CD8-positive, alpha-beta memory T cell (primary cell): ENCODE measurements at places on chromosomes 12 and 14. TPM values are rescaled to one million over a fixed set of nuclear protein-coding genes. Genes with fewer than 3 reads are reported as not detected.

DNA sequence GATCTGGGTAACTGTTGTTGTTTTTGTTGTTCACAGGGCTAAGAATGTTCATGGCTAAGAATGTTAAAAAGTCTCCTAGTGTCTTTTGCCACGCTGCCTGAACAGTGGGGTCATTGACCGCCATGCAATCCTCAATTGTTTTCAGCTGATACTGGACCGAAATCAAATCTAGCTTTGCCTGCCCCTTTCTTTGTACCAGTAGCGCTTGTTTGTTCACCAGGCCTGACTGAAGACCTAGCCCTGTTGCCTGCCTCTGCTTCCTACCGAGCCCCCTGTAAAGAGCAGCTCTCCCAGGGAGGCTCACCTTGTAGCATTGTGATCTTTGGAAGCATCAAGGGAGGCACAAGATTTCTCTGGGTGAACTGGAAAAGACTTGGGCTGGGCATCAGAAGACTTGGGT is 6.7 kb downstream of the PSEN1 start:
- no peak for DNase-seq
- no peak overlapping the region for H3K27ac ChIP-seq
- H3K4me1 ChIP-seq = peaks cover 6% of the 10 kb centered on the region
- no peak overlapping the region for H3K4me3 ChIP-seq
- peaks cover 4% of the 10 kb centered on the region for H3K36me3 ChIP-seq

GRCh38 chr14:35331605-35332516 is 39.7 kb downstream of the PSMA6 start:
- H3K27ac ChIP-seq = no peak overlapping the region
- H3K4me1 ChIP-seq = peaks cover 22% of the 10 kb centered on the region
- H3K4me3 ChIP-seq = no peak overlapping the region
- H3K36me3 ChIP-seq = no peaks in the 10 kb centered on the region
- no peak for DNase-seq

- no peaks in the 10 kb centered on the region for H3K4me1 ChIP-seq
- no peak overlapping the region for H3K4me3 ChIP-seq
- no peaks in the 10 kb centered on the region for H3K27me3 ChIP-seq
Measured at GRCh38 chr12:98578392-98578791, 15.1 kb upstream of the SLC25A3 start.

DNA sequence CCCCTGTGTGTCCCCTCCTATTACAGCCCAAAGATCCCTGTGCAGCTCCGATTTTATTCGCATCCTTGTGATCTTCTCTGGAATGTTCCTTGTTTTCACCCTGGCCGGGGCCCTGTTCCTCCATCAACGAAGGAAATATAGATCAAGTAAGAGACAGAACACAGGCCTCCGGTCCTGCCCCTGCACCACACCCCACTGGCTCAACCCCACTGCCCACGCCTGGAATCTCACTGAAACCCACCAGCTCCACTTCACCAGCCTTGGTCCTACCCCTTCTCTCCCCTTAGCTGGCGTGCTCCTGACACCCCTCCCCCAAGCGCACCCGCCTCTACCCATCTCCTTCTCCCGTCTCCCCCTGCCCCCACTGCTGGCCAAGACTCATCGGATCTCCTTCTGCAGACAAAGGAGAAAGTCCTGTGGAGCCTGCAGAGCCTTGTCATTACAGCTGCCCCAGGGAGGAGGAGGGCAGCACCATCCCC is 934 bp upstream of the TAPBPL start:
- no peak for DNase-seq
- peak overlapping the region; percentile 93 for H3K27ac ChIP-seq
- no peaks in the 10 kb centered on the region for H3K27me3 ChIP-seq
- peaks cover 59% of the 10 kb centered on the region for H3K4me1 ChIP-seq
- H3K4me3 ChIP-seq = peak overlapping the region; percentile 96

DNA sequence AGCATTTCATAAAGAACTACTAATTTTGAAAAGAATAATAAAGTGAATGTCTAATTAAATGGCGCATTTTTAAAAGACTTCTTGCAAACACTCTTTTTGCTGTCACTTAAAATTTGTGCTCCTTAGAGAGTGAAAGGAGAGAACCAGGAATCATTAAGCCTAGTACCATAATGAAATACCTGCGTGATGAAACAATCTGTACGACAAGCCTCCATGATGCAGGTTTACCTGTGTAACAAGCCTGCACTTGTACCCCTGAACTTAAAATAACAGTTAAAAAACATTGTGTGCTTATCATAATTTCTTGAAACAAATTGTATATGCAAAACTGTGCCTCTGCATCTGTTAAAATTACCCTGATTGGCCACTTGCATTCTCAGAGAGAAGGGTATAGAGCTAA is 108.1 kb downstream of the MGAT4C start:
- H3K27me3 ChIP-seq = no peaks in the 10 kb centered on the region
- no peak overlapping the region for H3K27ac ChIP-seq
- no peak overlapping the region for H3K4me3 ChIP-seq
- no peak for DNase-seq
- H3K4me1 ChIP-seq = no peaks in the 10 kb centered on the region

DNA sequence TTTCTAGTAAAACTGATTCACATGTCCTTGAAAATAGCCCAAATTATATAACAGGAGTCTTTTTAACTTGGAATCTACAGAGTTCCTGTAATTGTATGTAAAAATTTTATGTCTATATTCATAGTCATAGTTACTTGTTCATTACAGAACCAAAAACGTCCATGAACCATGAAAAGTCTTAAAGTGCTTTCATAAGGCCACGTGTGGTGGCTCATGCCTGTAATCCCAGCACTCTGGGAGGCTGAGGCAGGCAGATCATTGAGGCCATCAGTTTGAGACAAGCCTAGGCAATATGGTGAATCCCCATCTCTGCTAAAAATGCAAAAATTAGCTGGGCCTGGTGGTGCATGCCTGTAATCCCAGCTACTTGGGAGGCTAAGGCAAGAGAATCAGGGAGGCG is 48.4 kb downstream of the GALNT4 start:
- H3K27ac ChIP-seq = no peak overlapping the region
- H3K36me3 ChIP-seq = no peaks in the 10 kb centered on the region
- H3K4me1 ChIP-seq = peaks cover 7% of the 10 kb centered on the region
- H3K4me3 ChIP-seq = no peak overlapping the region
- DNase-seq = no peak
- no peaks in the 10 kb centered on the region for H3K27me3 ChIP-seq

DNA sequence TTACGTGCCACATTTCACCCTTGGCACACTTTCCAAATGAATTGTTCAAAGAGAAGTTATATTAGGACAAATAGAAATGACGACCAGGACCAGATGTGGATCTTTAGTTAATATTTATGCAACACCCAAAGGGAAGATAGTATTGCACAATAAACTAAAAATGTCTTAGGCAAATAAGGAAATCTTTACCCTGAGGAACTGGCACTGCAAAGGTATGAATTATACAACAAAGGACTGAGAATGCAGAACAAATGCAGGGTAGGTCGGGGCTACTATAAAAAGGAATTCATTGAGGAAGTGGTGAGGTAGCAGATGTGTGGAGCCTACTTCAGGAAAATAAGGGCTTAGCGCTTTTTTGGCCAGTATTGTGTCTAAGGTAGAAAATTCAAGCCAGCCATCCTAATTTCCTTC is 3.9 kb upstream of the TMTC2 start:
- no peaks in the 10 kb centered on the region for H3K36me3 ChIP-seq
- DNase-seq = no peak
- H3K27ac ChIP-seq = no peak overlapping the region
- H3K4me3 ChIP-seq = no peak overlapping the region

GRCh38 chr12:80168936-80169335 is 69.6 kb downstream of the OTOGL start:
- H3K27me3 ChIP-seq = no peaks in the 10 kb centered on the region
- H3K36me3 ChIP-seq = no peaks in the 10 kb centered on the region
- no peak for DNase-seq
- no peak overlapping the region for H3K27ac ChIP-seq

GRCh38 chr12:77774761-77775160 is 55.9 kb upstream of the NAV3 start:
- H3K4me1 ChIP-seq = no peaks in the 10 kb centered on the region
- H3K4me3 ChIP-seq = no peak overlapping the region
- no peaks in the 10 kb centered on the region for H3K36me3 ChIP-seq
- H3K27ac ChIP-seq = no peak overlapping the region
- DNase-seq = no peak

GRCh38 chr14:23925523-23926075 is 28.0 kb upstream of the DHRS4 start:
- no peaks in the 10 kb centered on the region for H3K36me3 ChIP-seq
- no peak overlapping the region for H3K27ac ChIP-seq
- no peaks in the 10 kb centered on the region for H3K4me1 ChIP-seq
- no peak for DNase-seq
- H3K27me3 ChIP-seq = no peaks in the 10 kb centered on the region
- H3K4me3 ChIP-seq = no peak overlapping the region

- no peaks in the 10 kb centered on the region for H3K27me3 ChIP-seq
- no peak overlapping the region for H3K27ac ChIP-seq
- H3K4me1 ChIP-seq = no peaks in the 10 kb centered on the region
- H3K4me3 ChIP-seq = no peak overlapping the region
Measured at GRCh38 chr14:84298663-84299195, 1231.2 kb upstream of the FLRT2 start.

- H3K36me3 ChIP-seq = no peaks in the 10 kb centered on the region
- H3K4me1 ChIP-seq = no peaks in the 10 kb centered on the region
- DNase-seq = no peak
- H3K27me3 ChIP-seq = no peaks in the 10 kb centered on the region
Measured at GRCh38 chr12:28479683-28480082, 289.4 kb downstream of the CCDC91 start.

- no peaks in the 10 kb centered on the region for H3K36me3 ChIP-seq
- no peak for DNase-seq
- no peak overlapping the region for H3K4me3 ChIP-seq
- H3K27ac ChIP-seq = peak overlapping the region; percentile 41
Measured at GRCh38 chr12:50925920-50926319, 26.4 kb upstream of the HIGD1C start.

DNA sequence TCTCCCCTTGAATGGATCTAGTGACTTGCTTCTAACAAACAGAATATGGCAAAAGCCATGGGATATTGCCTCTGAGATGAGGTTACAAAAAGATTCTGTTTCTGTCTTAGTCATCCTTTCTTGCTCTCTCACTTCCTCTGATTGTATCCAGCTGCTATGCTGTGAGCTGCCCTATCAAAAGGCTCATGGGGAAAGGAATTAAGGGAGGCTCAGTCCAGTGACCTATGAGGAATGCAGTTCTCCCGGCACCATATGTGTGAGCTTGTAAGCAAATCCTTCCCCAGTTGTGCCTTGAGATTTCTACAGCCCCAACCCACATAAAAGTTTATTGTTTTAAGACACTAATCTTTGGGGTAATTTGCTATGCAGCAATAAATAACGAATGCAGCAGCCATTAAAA is 183.1 kb downstream of the KLHL28 start:
- no peaks in the 10 kb centered on the region for H3K36me3 ChIP-seq
- no peak for DNase-seq
- H3K27ac ChIP-seq = no peak overlapping the region
- no peaks in the 10 kb centered on the region for H3K4me1 ChIP-seq
- H3K27me3 ChIP-seq = no peaks in the 10 kb centered on the region

DNA sequence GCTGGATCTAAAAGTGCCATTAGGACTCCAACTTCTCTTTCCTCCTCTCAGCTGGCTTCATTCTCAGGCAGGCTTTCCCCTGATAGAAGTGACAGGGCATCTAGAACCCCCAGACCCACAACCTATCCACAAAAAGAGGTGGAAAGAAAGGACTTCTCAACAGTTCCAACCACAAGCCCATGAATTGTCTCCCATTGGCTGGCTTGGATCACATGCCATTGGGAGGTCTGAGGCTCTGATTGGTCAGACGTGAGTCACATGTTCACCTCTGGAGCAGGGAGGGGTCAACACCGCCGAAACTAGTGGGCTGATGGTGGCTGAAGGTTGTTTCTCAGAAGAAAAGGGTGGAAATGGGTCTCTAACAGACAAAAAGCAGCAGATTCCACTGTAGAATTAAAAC is 47.2 kb downstream of the DRAM1 start:
- no peak for DNase-seq
- no peak overlapping the region for H3K4me3 ChIP-seq
- no peak overlapping the region for H3K27ac ChIP-seq
- H3K4me1 ChIP-seq = no peaks in the 10 kb centered on the region

DNA sequence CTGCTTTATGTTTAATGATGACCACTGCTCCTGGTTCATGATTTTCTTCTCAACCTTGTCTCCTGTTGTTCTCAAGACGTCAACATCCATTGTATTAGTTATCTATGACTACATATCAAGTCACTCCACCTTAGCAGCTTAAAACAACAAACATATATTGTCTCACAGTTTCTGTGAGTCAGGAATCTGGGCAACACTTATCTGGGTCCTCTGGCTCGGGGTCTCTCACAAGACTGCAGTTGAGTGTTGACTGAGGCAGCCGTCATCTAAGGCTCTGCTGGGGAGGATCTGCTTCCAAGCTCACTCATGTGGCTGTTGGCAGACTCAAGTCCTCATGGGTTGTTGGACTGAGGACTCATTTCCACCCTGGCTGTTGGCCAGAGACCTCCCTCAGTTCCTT is 27.3 kb upstream of the FRS2 start:
- DNase-seq = no peak
- H3K27ac ChIP-seq = no peak overlapping the region
- no peak overlapping the region for H3K4me3 ChIP-seq
- no peaks in the 10 kb centered on the region for H3K36me3 ChIP-seq
- H3K27me3 ChIP-seq = no peaks in the 10 kb centered on the region

DNA sequence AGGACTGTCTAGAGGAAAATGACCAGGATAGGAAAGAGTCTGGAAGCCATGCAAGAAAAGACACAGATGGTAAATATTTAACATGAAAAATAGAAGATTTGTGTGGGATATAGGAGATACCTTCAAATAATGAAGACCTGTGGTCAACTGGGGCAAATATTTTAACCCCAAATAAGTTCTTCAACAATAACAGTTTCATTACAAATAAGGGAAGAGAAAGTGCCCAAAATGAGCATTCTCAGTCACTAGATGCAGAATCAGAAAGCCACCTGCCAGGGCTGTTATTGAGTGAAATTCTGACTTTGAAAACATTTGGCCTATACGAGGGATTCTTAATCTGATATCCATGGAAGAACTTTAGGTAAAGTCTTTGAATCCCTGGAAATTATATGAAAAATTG is 231.2 kb upstream of the PLEKHG7 start:
- no peak overlapping the region for H3K27ac ChIP-seq
- H3K4me1 ChIP-seq = no peaks in the 10 kb centered on the region
- H3K36me3 ChIP-seq = no peaks in the 10 kb centered on the region

DNA sequence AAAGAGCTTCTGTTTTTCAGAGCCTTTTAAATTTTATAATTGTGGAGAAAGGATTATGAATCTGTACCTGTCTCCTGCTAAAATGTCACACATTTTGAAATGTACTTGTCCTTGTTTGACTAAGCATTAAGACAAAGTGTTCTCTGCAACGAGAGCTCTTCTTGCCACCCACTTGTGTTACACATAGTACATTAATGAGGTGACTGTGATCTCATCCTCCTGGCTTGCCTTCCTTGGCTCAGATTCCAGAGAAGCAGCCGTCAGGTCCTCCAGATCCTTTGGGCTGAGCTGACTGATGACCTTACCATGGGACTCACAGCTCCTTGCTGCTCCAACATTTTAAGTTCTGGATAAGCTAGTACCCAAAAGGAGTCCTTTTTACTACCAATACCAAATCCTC is 81.4 kb downstream of the BBS10 start:
- no peak overlapping the region for H3K27ac ChIP-seq
- no peak for DNase-seq
- H3K4me3 ChIP-seq = no peak overlapping the region
- no peaks in the 10 kb centered on the region for H3K36me3 ChIP-seq

Gene FAM181A
- total RNA-seq = not detected

Gene ESRRB
- not detected for total RNA-seq

Gene PLEKHH1
- 0.86 TPM for total RNA-seq

Gene TMEM63C
- total RNA-seq = 0.68 TPM

Gene NUBPL
- 13.0 TPM for total RNA-seq

Gene CD163L1
- total RNA-seq = 0.71 TPM

Gene LIN7A
- total RNA-seq = not detected
